ENCODE measurements at places on chromosomes 1 and 21.
A peak's percentile ranks its signal among the peaks of the same experiment; 100 is the strongest.

- no peak for DNase-seq
These were observed 116.6 kb upstream of the IVNS1ABP start for GRCh38 chr1:185433667-185434066.

- DNase-seq = peak; percentile 90
These were observed 28.1 kb downstream of the ARHGEF10L start for GRCh38 chr1:17567582-17567981.

DNA sequence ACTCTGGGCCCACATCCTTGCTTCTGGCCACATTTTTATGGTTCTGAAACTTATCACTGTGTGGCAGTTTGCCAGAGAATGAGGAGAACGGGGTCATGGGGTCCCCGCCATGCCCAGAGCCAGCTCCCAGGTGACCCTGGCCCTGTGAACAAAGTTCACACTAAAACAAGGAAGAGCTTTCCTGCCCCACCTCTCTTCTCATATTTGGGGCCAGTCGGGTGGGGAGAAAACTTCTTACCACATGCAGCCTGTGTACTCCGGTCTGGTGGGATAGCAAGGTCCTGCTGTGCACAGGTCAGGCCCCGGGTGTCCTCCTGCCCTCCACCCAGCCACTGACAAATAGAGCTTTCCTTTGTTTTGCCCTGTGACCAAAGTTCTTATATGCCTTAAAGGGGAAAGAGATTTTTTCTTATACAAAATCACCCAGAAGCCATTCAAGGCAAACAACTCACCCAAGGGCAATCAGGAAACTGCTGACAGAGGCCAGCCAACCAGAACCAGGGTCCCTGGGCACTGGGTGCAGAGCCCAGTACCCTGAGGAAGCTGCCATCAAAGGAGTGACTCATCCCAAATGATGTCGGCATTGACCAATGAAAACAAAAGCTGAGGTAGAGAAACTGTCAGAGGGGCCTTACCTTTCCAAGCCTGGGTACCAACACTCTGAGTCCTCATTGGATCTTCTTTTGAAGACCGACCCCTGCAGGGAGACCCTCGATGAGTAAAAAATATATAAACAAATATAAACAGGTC lies 53.6 kb downstream of the OLIG1 start:
- DNase-seq = no peak

DNA sequence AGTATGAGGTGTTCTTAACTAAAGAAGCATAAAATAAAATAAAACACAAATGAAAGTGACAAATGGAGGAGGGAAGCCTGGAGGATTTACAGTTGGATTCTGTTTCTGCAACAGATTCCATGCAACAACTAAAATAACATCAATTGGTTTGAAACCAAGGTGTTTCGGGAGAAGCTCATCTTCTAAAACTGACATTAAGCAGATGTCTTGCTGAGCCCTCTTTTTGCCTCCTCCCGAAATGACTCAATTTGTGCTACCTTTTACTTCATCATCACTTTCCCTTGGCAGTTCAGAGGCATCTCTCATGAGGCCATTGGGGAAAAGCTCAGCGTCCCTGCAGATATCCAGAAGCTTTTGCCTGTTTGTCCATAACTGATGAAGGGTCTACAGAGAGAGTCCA lies 121.6 kb upstream of the ADAR start:
- no peak for DNase-seq

DNA sequence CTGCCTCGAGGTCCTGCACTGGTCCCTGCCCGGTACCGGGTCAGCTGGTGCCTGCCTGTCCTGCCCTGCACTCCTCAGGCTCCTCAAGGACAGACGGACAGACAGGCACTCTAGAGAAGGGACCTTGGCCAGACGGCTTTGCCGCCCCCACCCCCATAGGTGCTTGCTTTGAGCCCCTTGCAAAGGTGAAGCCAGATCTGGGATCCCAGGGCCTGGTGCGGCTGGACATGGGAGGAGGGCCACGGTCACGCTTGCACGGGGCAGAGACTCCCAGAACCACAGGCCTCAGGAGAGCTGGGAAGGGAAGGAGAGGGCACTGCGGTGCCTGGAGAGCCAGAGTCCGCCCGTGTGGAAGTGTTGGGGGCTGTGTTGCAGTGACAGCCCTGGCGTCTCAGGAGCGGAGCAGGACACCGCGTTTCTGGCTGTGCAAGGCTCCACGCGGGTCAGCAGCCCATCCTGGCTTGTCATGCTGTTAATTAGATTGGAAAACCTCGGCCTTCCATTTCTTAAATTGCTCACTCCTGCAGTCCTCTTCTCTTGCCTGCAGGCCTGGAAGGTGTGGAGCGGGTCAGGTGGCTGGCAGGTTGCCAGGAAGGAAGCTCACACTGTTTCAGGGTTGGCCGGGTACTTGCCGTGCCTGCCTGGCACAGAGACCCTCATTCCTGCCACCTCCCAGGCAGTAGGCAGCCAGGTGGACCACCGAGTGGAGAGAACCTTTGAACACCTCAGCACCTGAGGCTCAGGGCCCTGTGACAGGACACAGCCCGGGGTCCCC lies 16.3 kb downstream of the COL18A1 start:
- no peak for DNase-seq

Data from AG20443 (cell line).